Skeletal muscle tissue (tissue), 5 donors: ENCODE measurements at places on chromosomes 12 and 14. TPM values are rescaled to one million over a fixed set of nuclear protein-coding genes. Genes with fewer than 3 reads are reported as not detected.

Gene RNU4-1
- under 0.01 TPM for total RNA-seq

Gene CLEC14A
- total RNA-seq: 25.1 TPM

Gene ZFHX2
- total RNA-seq: not detected

Gene C12orf56
- 0.52 TPM for total RNA-seq

Gene KRT78
- not detected for total RNA-seq

Gene CLEC4A
- total RNA-seq: not detected
